Fibroblast of lung (primary cell): ENCODE measurements at places on chromosomes 12 and 14. TPM values are rescaled to one million over a fixed set of nuclear protein-coding genes. Genes with fewer than 3 reads are reported as not detected.

DNA sequence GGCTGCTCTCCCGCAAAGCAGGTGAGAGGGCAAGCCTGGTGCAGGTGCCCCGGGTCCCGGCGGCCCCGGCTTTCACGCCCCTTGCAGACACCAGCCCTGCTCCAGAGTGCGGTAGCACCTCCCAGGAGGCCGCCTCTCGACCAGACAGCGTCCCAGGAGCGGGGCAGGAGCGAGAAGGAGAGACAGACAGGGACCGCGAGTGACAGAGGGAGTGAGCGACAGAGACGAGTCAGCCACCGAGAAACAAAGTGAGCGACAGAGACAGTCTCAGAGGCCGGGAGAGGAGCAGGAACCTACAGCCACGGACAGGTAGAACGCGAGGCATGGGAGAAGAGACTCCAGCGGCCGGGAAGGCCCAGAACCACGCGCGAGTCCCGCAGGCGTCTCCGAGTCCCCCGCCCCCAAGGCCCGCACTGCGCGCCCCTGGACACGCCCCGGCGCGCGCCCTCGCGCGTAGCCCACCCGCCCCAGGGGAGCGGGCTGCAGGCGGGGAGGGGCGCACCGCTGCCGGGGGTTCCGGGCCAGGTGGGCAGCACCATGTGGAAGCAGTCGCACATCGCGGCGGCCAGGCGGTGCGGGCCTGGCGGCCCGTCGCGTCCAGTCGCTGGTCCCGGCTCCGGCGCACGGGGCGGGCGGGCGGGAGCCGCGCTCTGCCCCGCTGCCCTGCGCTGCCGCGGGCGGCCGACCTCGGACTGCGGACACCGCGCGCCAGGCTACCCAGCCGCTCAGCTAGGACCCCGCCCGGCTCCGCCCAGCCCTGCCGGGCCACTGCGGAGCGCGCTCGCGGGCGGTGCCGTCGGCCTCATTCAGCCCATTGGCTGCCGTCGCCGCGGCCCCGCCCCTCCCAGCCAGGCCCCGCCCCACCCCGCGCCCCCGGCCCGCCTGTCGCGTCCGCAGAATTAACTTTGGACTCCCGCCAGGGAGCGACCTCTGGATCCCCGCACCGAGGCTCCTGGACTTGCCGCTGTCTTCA lies at the start of gene AHNAK2:
AHNAK2 (minus strand) TSS at position 694 of the 973 bp plus-strand sequence; CDS start at position 557, 137 bp downstream.
- peak; percentile 76 for DNase-seq

DNA sequence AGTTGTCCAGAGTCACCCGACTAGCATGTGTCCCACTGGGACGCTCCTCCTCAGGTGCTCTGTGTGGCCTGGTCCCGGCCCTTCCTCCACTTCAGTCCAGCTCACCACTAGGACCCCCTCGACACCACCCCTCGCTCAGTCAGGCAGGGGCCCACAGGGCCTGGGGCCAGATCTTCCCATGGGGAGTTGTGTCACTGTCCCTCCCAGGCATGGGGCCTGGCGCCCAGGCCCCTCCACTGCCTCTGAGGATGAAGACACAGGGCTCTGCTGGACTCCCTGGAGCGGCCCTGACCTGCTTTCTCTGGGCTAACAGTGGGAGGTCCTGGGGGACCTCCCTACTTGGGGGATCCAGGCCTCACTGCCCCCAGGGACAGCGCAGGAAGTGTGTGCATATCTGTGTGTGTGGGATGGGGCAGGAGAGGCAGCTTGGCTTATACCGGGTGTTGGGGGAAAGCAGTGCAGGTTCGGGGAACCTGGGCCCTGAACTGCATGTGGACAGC lies 43.8 kb downstream of the KRT80 start:
- DNase-seq, result no peak

EML1 gene
- 36.2 and 74.5 TPM in 2 replicates for total RNA-seq

DNA sequence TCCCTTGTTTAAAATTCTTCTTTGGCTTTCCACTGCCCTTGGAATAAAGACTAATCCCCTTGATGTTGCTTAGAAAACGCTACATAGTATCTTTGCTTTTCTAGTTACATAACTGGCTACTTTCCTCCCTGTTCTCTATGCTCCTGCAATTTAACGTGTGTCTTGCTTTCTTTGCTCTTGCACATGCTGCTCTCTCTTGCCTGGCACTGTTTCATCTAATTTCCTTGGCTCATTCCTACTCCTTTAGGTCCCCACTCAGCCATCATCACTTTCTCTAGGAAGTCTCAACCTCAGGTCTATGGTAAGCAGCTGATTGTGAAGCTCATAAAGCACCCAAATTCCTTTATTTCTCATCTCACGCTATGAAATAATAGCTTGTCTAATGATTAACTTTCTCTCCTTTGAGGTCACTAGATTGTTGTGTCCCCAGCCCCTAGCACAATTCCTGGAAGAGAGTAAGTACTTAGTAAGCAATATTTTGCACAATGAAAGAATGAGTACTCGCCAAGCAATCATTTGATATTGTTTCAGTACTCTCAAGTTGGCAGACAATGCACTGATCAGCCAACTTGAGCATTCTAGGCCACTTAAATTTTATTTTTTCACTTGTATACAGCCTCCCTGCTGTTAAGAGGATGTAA lies 3.3 kb downstream of the ALDH6A1 start:
- DNase-seq, result no peak

DNA sequence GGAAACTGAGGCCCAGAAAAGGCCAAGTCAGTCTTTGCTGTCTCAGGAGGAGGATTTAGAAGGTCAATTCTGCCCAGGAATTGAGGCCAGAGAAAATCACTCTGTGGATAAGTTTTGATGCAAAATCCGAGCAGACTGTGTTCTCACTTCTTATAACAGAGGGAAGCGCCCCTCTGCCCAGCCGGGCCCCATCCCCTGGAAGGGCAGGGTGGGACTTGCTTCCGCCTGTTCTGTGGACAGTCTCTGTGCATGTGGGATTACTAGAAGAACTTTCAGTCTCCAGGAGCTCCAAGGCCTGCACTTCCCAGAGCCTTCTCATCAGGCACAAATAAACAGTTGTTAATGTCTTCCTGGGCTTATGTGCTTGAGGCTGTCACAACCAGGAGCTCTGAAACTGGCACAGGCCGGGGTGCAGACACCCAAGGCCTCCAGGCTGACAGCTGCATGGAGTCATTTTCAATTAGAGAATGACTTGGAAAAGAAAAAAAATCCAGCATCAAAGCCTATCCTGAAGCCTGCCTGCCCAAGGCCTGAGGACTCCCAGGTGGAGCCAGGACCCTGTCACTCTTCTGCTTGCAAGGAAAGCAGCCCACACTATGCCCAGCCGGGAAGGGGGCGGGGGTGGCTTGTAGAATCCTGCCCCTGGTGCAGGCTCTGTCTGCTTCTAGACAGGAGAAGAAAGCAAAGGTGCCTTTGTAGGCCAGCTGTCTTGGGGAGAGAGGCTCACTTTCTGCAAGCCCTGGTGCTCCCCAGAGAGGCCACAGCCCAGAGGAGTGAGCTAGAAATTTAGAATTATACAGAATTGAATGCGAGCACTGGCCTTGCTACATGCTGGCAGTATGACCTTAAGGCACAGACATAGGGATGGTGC lies 84.7 kb downstream of the NTF3 start:
- no peak for DNase-seq

NRIP2 gene
- under 0.01 and 0.17 TPM in 2 replicates for total RNA-seq

IFNG-AS1 gene
- not detected in 2 replicates for total RNA-seq

AP4S1 gene
- 5.4 and 5.6 TPM in 2 replicates for total RNA-seq

DNA sequence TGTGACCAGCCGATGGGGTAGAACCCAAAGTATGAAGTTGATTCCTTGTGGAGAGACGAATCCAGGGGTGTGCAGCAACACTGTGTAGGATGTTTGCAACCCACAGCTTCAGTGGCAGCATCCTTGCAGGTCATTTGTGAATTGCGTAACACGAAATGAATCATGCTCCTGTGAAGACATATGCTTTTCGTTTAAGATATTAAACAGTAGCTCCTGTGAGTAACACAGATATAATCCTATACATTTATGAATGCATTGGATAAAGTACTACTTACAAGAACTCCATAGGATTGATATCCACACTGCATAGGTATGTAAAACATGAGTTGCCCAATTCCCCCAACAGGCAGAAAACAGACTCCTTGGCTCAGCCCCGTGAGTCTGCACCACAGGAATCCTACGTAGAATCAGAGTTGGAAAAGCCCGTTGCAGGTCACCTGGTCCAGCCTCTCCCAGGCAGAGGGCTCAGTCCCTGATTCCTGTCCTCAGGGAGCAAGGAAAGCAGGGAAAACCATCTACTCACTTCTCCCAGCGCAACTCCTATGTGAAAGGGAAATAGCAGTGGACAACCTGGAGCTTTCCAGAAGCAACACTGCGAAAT lies 75.8 kb downstream of the GPATCH2L start:
- DNase-seq, result peak; percentile 53

- no peak for DNase-seq
Observed at GRCh38 chr14:77883847-77884238, 83.9 kb downstream of the ADCK1 start.

- DNase-seq, result no peak
Observed at GRCh38 chr12:101889211-101889752, 11.9 kb downstream of the DRAM1 start.

CCDC88C gene
- total RNA-seq, result 0.17 and 0.51 TPM in 2 replicates

DNA sequence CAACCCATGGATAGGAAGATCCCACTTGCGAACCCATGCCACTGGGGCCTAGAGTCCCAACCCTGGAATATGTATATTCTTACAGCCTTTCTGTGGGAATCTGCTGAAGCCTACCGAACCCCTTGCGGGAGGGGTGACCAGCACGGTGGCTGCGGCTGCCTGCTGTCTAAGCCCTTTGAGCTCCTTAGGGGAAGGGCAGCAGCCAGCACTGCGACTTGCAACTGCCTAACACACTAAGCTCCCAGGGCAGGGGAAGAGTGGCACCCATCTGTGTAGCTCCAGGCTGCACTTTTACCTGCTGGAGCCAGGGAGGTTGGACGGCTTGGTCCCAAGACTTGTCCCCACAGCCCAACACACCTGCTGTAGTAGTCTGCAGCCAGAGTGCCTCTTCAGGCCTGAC lies 1968.7 kb upstream of the FLRT2 start:
- DNase-seq, result no peak

GRCh38 chr14:24329736-24330135 lies 5.1 kb downstream of the ADCY4 start:
- DNase-seq, result no peak

DNA sequence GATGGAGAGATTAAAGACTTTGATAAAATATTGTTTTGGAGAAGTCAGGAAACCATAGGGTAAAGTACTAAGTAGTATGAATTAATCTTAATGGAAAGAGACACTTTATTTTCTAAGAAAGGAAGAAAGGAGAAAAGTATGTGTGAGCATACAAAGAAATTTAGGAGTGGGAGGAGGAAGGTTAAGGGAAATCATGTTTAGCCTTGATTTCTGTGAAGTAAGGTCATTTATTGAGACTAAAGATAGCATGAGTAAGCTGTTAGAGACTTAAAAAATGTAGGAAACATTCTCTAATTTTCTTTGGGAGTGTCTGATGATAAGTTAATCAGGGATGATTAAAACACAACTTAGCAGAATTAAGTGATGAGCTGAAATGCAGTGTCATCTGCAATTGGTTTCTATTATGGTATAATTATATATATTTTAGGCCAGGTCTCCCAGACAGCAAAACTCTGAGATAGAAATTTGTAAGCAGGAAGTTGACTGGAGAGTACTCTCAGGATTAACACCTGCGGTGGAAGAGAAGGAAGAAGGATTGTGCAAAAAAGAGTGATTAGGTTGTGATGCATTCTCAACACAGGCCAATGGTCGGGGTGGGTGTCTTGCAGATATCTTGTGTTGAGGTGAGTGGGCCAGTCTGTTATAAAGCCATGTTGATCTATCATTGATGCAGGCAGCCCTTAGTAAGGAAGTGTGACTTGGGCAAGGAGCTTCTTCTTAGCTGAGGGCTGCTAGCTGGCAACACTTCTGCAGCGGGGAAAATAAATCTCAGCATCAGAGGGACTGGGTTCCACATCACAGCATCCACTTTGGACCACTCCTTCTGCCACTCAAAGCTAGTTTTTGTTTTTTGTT lies 256.2 kb downstream of the AEBP2 start:
- peak; percentile 74 for DNase-seq

GRCh38 chr12:114868995-114869834 lies 185.2 kb upstream of the TBX3 start:
- peak; percentile 27 for DNase-seq

DNA sequence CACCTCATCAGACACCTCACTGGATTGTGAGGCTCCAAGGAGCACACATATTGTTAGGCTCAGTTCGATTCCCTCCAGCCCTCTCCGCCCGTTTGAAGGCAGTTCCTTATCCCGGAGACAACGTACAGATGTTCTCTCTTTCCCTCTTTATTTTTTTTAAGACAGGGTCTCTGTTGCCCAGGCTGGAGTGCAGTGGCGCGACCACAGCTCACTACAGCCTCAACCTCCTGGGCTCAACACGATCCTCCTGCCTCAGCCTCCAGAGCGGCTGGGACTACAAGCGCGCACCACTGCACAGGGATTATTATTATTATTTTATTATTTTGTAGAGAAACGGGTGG lies 718 bp upstream of the TROAP start:
- DNase-seq, result no peak

DNA sequence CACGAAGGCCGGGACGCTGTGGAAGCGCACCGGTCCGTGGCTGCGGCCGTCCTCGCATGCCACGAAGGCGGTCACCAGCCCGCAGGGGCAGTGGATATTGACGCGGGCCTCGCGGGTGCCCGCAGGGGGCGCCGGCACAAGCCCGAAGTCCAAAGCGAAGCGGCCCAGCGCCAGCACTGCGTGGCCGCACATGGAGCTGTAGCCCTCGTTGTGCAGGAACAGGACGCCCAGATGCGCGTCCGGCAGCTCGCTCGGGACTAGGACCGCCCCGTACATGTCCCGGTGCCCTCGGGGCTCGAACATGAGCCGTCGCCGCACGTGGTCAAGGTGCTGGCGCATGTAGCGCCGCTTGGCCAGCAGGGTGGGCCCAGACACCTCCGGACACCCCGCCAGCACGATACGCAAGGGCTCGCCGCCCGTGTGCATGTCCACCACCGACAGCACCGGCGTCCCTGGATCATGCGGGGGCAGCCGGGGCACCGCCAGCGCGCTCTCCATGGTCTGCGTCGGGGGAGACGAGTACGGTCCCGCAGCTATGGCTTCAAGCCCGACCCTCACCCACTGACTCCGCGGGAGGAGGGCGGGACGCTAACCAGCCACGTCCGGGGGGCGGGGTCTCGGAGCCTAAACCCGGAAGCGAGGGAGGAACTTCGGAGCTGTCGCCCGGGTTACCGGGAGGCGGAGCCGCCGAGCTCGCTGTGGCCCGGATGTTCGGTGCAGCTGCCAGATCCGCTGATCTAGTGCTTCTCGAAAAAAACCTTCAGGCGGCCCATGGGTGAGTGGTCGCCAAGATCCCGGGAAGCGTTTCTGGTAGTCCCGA lies at the start of the genes JKAMP and L3HYPDH:
JKAMP (plus strand) TSS at position 699 of the 820 bp plus-strand sequence; CDS start at position 772, 73 bp downstream.
L3HYPDH (minus strand) TSS at position 590 of the 820 bp plus-strand sequence; CDS start at position 498, 92 bp downstream.
- DNase-seq, result peak; percentile 95

CLEC7A gene
- total RNA-seq, result not detected in 2 replicates

GRCh38 chr12:47602325-47602724 lies 103.5 kb downstream of the RPAP3 start:
- no peak for DNase-seq

GRCh38 chr14:54567639-54568561 lies 972 bp downstream of the SAMD4A start:
- peak; percentile 71 for DNase-seq
